ENCODE measurements at places on chromosomes 2 and 18.

DNA sequence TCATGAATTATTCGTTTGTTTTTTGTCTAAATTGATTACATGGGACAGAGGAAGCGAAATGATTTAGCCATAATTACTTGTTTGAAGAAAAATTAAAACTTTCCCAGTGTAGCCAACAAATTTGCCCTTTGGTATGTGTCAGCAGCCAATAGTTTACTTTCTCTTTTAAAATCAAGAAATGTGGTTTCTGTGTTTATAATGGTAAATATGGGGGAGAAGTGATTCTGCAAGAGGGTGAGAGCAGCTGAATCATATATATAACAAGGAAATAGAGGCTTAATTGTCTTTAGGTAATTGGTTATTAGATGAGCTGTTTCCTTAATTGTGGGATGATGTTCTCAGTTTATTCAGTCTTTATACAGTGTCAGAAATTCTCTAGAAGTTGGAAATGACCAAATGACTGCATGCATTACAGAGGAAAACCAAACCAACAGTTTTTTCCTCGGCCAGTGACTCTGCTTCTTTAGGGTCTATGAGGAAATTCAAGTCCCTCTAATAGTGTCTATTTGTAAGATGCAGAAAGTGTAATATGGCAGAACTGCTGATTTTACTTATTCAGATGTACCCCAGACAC, 132.9 kb downstream of the AGPS start:
- DNase-seq = no peak

- DNase-seq = no peak
Observed at GRCh38 chr18:2909431-2910140, 62.8 kb downstream of the EMILIN2 start.

DNA sequence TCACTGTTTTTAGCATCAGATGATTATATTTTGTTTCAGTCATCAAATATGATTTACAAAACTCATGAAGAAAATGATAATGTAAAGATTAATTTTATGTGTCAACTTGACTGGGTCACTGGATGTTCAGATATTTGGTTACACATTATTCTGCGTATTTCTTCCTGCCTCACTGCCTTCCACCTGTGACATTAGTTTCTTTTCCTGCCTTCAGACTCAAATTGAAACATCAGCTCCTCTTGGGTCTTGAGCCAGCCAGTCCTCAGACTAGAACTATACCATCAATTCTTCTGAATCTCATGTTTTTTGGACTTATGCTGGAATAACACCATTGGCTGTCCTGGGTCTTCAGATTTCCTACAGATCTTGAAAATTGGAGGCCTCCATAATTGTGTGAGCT, 96.7 kb downstream of the ZNF385B start:
- DNase-seq = no peak

DNA sequence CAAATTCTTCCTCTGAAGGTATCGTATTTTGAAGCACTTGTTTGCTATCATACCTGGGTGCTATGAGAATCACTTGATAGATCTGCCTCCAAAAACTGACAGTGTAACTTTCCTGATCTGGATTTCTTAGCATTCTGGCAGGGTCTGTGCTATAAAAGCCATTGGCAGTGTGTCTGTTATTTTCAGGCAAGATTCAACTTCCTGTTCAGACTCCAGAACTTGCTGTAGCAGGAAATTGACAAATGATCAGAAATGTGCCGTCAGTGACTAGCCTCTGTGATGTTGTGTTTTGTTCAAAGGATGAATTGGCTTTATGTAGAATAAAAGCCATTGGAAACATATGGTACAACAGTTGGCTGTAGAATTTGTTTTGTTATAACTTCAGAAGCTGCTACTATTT, 273.3 kb downstream of the PTPRM start:
- DNase-seq = no peak

GRCh38 chr18:13451213-13451540, 232.6 kb downstream of the LDLRAD4 start:
- no peak for DNase-seq

GRCh38 chr2:64649626-64650025, 4.1 kb downstream of the SERTAD2 start:
- no peak for DNase-seq

- no peak for DNase-seq
Observed at GRCh38 chr2:235398321-235398720, 95.5 kb upstream of the AGAP1 start.

DNA sequence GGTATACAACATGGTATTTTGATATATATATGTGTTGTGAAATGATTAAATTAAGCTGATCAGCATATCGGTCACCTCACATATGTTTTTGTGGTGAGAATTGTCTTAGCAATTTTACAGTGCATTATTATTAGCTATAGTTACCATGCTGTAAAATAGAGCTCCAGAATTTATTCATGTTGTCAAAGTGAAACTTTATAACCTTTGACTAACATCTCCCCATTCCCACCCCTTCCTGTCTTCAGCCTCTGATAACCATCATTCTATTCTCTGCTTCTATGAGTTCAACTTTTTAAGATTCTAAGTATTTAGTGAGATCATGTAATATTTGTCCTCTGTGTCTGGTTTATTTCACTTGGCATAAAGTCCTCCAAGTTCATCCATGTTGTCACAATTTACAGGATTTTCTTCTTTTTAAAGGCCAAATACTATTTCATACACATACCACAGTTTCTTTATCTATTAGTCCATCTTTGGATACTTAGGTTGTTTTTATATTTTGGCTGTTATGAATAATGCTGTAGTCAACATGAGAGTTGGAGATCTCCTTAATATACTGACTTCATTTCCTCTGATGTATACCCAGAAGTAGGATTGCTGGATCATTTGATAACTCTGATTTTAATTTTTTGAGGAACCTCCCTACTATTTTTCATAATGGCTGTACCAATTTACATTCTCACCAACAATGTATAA, 30.3 kb downstream of the NCOA1 start:
- DNase-seq = no peak

DNA sequence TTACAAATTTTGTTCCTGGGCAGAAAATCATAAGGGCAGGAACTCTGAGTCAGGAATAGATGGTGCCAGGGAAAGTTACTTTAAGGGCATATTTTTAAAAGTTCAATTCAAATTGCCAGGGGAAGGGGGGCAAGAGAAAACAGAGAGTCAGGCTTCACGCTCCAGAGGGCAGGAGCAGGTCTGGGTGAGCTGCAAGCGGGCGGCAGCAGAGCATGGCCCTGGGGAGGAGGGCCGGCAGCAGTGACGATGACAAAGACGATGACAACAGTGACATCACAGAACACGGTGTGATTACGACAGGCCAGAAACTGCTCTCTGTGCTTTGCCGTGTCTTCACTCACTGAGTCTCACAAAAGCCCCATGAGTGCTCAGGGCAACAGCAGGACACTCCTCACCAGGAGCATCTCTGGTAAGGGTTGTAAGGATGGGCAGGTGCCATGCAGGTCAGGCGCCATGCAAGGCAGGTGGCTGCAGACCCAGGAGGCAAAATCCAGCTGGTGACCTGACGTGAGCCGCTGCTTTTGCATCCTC, 23.3 kb downstream of the CHST10 start:
- no peak for DNase-seq

DNA sequence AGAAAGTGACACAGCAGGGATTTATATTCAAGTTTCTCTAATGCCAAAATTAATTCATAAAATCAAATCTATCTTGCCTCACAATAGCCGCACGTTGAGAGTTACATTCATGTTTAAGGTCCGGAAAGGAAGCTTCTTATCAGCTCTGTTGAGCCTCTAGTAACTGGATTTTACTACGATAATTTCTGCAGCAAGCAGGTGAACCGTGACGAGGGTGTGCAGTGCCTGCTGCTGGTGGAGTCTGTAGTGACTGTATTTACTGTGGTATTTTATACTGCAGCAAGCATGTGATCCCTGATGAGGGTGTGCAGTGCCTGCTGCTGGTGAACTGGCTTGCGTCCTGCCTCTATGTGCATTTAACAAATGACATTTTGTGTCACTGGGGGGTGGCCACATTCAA, 120.0 kb downstream of the SNTG2 start:
- DNase-seq = no peak

DNA sequence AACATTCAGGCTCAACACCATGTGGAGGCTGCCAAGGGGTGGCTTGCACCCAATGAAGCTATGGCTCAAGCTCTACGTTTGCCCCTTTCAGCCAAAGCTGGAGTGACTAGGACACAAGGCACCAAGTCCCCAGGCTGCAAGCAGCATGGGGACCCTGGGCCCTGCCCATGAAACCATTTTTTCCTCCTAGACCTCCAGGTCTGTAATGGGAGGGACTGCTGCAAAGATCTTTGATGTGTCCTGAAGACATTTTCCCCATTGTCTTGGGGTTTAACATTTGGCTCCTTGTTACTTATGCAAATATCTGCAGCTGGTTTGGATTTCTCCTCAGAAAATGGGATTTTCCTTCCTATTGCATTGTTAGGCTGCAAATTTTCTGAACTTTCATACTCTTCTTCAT, 51.0 kb downstream of the PDE1A start:
- DNase-seq = no peak

GRCh38 chr2:28449488-28450395, 46.1 kb upstream of the PLB1 start:
- DNase-seq = peak; percentile 58

DNA sequence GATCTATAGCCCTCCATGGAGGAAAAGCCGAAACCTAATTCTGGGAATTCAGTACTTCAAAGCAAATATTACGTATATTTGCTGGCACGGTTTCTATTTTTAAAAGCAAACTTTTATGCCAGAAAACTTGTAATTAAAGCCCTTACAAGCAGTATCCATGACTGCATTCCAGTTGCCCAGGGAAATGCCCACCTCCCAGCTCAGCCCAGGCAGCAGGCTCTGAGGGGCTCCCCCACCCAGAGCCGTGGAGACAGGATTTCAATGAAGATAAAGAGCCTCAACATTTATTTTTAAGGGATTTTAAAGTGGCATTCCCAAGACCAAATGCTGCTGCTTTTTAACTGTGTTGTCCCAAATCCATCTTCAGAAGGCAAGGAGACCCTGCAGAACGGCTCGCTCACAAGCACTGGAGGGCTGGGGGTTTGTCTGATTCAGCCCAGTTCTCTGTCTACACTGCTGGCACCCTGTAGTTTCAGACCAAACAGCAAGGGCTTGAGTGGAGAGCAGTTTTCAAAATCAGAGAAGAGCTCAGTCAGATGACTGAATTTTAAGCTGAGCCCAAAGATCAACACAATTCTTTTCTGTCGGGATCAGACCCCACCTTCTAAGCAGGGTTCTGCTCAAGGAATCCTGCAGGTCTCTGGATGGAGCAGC, 105.1 kb downstream of the KCNF1 start:
- no peak for DNase-seq

- DNase-seq = no peak
Observed at GRCh38 chr2:203809991-203810510, 57.5 kb upstream of the CTLA4 start.

DNA sequence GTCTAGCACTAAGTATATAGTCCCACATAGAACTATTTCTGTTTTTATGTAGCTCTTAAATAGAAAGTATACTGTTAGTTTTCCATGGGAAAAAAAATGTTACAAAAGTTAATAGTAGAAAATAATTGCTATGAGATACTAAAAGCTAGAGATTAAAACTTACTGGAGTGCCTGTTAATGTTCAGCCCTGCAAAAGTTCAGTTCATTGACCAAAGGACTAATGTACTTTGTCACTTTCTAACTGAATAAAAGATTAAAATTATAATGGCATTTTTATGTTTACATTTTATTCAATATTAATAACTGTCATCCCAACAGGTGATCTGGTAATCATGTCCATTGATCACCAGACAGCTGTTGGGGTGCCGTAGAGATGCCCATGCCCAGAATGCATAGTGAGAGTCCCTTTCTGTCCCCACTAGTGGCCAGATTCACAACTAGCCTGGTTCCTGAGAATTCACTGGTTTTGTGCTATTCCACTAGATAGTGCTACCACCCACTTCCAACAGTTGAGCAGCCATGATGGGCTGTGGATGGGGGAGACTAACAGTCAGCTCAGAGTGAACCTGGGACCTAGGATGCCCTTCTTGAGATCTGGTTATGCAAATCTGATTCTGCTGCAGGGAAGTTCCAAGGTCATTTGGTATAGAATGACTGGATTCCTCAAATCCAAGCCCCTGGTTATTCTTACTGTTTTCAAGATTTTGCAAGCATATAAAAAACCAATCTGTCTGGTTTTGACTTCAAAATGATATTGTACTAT, 57.8 kb downstream of the AFTPH start:
- DNase-seq = no peak

DNA sequence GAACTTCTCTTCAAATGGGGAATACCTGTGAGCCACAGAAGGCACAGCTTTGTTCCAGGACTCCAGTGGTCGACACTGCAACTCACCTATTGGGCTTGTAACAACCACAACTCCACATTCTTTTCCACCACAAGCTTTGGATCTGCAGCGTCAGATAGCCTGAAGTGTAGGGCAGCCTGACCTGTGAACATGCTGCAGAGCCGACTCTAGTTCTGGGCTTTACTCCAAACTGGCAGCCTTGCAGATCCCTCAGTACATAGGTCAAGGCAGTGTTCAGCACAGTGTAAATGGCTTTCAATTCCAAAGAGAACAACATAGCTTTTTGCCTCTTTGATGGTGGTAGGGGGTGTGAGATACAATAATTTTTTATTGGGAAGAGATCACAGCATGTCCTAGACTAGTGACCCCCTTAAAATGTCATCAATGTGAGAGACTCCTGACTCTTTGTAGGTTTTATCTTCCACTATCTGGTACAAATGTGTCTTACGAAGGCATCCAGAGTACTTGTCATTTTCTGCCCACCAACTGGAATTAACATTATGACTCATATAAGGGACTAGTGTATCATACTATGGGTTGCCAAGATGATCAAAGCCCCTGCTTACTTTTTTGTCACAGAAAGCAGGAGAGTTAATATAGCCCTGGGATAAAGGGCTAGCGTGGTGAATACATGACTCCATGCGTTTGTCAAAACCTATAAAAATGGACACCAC, 149.8 kb downstream of the COPS8 start:
- DNase-seq = no peak

GRCh38 chr2:217793566-217794132, 209.1 kb downstream of the TNS1 start:
- no peak for DNase-seq

DNA sequence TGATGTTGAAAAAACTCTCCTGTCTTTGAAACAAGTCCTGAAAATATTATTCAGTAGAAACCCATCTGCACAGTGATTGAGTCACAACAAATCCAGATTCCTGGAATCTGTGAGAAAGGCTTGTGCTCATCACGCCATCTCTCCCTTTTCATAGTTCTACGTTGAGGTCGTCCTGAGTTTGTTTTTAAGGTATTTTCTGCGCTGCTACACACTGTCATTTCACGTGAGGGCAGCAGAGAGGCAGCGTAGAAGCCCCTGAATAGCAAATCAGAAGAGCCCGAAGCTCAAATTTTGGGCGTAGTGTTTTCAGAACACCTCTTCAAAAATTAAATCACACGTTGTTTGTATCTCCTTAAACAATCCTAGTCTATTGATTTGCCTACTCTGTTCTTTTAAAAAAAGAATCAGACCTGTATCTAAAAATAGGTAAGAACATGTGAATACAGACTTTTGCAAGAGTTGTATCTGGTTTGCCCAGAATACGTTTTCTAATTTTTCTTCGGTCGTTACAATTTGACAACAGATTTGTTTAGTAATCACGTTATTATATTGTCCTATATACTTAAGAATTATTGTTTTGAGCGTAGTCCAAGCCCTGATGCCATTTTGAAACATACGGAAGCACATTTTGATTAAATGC, 61.6 kb upstream of the SLC38A11 start:
- DNase-seq = no peak
